AG09309 (cell line): ENCODE measurements at places on chromosomes 5 and 9.

- DNase-seq = no peak
Observed at GRCh38 chr9:124698265-124698664, 72.8 kb downstream of the NR6A1 start.

DNA sequence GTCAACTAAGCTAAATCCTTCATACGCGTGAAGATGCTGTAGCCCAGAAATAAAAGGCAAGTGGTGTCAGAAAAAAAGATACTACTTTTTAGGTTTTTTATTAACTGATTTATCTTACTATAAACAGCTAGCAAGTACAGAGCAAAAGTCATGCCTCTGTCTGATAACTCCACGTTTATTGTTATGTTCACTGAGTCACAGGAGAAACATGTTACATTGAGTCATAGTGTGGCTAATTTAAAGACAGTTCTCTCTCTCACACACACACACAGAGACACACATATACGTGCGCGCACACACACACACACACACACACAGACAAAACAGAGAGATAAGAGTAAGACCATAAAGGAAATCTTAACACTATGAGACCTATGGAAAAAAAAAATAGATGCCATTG, 770.0 kb upstream of the CDH10 start:
- DNase-seq = no peak

DNA sequence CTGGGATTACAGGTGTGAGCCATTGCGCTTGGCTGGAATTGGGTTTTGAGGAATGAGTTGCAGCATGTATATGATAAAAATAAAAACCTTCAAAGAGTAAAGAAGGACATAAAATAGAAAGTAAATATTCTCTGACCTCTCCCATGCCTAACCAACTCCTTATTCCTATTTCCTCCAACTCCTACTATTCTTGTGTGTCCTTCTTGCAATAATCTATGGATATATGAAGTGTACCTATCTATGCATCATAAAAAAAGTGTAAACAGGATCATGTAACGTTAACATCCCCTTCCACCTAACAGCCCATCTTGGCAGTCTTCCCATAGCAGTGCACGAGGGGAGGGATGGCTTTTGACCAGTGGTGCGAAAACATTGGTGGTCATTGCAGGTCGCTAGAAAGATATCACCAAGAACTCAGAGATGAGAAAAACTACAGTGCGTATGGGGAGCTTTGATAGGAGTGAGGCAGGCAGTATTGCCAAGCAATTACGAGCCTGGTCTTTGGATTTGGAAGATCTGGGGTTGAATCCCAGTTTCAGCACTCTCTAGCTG, 69.9 kb downstream of the PPARGC1B start:
- no peak for DNase-seq

GRCh38 chr5:112979723-112980122, 3.1 kb downstream of the DCP2 start:
- no peak for DNase-seq

GRCh38 chr5:134784241-134784920, 25.8 kb downstream of the DDX46 start:
- DNase-seq = no peak

DNA sequence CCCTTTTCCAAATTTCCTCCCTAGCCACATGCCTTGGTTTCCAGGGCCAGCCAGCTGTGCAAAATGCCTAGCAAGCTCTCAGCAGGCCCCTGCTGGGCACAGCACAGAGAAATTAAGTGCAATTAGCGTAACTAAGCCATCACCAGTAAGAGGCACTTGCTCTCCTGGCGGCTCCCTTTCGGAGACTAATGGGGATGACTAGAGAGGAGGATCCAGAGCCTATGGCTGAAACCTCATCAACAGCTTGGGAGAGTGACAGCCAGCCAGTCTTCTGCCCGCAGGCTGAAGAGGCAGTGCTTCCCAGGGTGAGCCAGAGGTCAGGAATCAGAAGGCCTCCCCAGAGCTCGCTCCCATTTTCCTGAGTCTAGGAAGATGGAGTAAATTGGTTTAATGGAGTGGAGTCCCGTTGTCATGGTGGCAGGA, 108.4 kb downstream of the KCNIP1 start:
- DNase-seq = no peak

- peak; percentile 32 for DNase-seq
Observed at GRCh38 chr5:171445644-171446516, 26.4 kb downstream of the FGF18 start.

DNA sequence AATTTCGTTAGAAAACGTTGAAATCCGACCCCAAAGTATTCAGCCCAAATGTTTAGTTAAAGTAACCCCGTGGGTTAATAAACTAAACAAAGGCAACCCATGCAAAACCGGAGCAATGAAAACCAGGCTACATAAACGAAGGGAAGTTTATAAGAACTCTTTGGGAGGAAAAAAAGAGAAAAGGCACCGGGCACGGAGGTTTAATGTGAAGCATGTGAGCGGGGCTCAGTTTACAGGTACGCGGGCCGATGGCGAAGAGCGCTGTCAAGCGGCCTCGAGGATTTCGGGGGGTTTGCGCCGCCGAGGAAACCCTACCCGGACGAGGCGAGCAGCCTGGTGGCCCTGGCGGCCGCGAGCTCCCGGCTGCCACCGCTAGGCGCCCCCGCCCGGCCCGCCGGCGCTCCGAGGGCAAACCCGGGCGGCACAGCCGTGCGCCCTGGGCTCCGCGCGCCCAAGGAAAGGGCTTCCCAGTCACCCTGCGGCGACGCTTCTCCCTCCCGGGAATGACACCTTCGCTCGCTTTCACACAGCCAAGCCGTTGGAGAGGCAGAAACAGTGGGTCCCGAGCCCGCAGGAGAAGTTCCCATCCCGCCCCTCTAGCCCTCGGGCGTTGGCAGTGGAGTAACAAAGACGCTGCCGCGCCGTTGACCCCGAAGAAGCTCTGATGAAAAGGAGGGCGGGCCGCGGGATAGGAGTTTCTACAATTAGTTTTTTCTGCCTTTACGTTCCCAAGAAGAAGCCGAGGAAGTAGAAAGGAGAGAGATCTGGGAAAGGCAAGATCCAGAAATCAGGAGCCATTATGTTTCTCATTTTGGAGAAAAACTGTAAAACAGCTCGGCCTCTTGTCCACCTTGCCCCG, 126.0 kb downstream of the TMEM174 start:
- DNase-seq = no peak

DNA sequence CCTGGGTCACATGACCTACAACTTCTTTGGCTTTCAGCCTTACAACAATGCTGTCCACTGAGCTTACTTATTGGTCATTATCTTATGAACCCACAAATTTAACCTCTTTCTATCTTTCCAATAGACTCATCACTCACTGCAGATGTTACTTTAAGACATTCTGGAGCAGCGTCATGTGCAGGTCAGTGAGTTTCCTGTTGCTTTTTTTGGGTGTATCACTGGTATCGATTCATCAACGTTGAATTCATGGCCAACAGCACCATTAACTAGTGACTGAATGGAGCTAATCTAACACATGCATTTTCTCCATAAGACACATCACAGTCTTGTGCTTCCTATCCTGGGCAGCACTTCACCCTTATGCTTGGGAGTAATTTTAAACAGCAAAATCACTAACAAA, 672.6 kb upstream of the CDH18 start:
- no peak for DNase-seq

DNA sequence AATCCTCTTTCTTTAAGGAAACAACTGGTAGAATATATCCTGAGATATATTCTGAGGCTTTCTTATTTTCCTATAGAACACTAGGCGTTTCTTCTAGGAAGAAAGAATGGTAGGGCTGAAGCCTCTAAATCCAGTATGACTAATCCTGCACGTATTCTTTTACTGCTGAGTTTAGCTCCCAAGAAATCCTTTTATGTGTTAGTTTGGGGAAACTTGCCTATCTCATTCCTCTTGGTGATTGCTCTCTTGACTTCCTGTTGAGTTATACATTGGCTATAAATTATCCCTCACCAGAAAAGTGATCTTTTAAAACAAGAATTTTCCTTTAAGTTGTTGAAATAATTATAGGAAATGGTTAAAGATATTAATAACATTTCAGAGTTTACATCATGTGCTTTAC, 422.9 kb downstream of the TMEM161B start:
- no peak for DNase-seq

DNA sequence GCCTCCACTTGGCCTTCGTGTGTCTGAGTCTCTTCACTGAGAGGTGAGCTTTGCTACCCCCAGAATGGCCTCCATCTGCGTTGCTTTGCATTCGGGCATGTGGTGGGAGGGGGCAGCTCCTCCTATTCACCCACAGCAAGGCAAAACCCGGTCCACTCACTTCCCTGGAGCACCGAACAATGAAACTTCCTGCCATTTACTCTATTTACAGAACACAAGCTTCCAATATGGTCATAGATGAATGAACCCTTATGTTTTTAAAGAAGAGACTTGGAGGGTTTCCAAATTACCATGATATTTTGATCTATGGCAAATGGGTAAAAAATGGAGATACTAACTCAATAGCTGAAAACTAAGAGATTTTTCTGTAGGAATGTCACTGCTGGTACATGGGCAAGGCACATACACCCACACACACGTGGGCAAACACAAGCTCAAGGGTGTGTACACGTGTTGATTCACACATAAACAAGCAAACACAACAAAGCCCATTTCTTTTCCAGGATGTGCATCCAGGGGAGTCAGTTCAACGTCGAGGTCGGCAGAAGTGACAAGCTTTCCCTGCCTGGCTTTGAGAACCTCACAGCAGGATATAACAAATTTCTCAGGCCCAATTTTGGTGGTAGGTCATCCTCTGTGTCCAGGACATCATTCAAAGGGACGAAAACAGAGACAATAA, 5.2 kb downstream of the GABRP start:
- DNase-seq = no peak

GRCh38 chr9:89528540-89528939, 30.6 kb upstream of the SEMA4D start:
- DNase-seq = no peak

- DNase-seq = no peak
Observed at GRCh38 chr9:13035822-13036221, 243.7 kb downstream of the MPDZ start.

DNA sequence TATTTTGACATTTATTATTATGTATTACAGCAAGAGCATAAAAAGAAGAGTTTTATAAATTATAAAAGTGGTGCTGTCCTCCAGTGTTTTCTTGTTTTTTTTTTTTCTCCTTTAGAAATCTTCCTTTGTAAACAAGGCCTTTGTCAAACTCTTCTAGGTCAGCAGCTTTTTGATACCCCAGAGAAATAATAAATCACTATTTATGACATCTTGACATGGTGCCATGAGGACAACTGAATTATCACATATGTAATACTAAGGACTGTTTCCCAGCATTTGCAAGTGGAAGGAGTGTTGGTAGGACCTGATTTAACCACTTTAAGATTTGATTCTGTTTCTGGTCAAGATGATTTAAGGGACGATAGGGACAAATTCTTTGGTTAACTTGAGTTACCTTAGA, 4.6 kb downstream of the SMARCA2 start:
- no peak for DNase-seq

- peak; percentile 85 for DNase-seq
Observed at GRCh38 chr5:116492016-116492623, 82.5 kb downstream of the SEMA6A start.

DNA sequence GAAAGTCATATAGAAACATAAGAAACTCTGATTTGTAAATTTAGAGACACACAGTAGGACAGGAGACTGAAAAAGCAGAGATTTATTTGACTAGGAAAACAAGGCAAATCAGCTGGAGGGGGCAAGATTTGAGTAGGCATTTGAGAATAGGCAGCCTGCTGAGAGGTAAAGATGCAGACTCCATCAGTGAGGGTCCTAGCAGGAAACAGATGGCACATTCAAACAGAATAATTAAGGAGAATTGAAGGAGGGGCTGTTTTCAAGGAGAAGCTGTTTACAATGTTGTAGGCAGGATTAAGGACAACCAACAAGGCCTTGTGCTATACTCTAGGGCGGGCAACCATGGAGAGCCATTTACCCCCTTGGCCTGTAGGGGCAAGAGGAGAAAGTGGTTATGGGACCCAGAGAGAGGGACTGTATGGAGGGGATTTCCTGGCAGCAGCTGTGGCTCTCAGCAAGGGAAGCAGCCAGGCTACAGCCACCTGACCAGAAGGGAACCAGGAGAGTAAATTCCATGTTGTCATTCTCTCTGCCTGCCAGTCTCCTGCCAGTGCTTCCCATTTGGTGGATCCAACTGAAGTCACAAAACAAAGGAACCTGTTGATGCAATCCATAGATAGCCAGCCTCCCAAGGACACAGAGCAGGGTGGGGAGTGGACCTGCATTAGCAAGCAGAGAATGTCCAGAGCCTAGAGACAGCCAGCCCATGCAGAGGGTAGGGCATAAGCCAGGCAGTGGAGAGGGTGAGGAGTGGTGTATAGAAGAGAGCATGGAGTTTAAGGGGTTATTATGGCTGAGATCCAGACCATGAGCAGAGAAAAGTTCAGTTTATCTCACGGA, 38.2 kb downstream of the PAPPA start:
- no peak for DNase-seq

GRCh38 chr5:87392170-87392569, 20.6 kb downstream of the CCNH start:
- no peak for DNase-seq

- no peak for DNase-seq
Observed at GRCh38 chr5:62199792-62200716, 106.0 kb upstream of the KIF2A start.

DNA sequence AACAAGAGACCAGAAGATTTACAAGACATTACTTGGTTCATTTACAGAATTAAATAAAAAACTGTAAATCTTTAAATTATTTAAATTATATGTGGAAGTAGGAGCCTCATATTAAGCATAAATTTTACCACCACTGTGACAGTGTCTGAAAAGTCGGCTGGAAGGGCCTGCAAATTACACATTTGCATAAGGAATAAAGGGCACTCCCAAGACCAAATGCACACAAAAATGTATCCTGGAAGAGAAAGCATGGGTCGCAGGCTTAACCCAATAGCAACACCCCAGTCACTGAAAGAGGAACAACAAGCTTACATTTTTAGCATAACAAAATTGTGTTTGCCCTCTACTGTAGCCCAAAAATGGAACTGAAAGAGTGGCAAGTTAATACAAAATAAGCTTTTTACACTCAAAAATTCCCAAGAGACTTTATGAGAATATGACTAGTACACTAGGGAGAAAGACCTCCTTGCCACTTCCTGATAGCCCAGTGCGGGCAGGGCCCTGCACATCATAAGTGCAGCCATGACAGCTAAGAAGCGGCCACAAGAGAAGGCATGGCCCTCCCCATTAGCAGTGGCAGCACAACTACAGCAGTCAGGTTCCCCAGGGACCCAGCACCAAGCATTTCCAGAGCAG, 482.0 kb downstream of the DTWD2 start:
- no peak for DNase-seq

DNA sequence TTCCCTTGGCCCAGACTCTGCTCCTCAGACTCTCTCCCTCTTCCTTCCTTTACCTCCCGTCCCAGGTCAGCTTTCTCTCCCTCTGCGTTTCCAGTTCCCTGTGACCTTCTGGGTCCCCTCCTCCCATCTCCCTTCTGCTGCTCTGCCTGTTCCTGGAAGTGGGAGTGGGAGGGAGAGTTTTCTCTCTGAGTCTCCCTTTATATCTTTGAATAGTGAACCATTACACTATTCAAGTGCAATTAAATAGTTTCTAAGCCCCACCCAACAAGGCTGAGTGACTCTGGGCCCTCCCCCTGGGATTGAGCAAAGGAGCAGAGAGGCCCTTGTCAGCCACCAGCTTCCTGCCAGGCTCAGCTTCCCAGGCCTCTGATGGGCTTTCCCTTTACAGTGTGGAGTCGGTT, 34.8 kb downstream of the THBS4 start:
- no peak for DNase-seq

GRCh38 chr5:40376566-40376965, 303.1 kb upstream of the PTGER4 start:
- no peak for DNase-seq

- no peak for DNase-seq
Observed at GRCh38 chr5:79738349-79738748, 48.7 kb downstream of the CMYA5 start.

GRCh38 chr9:116656501-116656971, 30.6 kb upstream of the TRIM32 start:
- DNase-seq = no peak

- no peak for DNase-seq
Observed at GRCh38 chr9:68493958-68494577, 46.6 kb downstream of the TMEM252 start.
